ENCODE measurements at places on chromosomes 11 and 22.

DNA sequence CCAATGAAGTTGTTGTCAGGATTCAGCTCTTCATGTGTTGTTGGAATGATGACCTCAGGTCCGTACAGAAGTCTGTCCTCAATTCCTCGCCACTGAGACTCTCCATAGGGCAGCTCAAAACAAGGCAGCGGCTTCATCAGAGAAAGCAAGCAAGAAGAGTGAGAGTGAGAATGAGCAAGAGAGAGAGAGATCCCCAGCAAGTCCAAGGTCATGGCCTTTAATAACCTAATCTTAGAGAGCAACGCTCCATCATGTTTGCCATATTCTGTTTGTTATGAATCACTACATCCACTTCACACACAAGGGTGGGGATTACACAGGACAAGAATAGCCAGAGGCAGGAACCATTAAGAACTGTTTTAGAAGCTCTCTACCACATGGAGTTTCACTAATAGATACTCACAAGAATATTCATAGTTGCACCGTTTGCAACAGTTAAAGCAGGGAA, 23.3 kb upstream of the MMP7 start:
- no peak for DNase-seq

DNA sequence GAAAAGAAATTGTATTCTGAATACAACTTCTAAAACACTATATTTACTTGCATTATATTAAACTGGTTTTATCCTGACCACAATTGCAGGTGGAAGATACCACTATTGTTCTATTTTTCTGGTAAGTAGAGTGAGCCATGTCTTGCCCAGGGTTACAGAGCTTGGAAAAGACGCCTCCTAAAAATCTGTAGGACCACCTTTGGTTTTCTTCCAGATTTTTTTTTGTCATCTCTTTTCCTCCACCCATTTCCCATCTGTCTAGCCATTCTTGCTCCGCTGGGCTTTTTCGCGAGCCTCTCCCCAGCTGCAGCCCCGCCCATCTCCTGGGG, 294 bp upstream of the MTMR3 start:
- no peak for DNase-seq

DNA sequence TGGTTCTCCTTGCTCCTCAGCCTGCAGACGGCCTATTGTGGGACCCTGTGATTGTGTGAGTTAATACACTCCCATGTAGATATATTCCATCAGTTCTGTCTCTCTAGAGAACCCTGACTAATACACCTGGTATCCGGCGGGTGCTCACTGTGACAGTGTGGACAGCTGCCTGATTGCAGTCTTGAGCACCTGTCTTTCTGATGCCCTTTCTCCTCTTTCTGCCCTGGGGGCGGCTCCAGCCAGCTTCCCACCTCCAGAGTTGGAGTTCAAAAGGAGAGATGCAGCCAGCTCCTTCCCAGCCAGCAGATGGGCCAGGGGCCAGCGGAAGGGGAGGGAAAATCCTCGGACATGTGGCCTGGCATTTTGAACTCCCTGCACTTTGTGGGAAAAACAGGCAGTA, 15.0 kb downstream of the SMIM38 start:
- DNase-seq: no peak

- DNase-seq: no peak
Measured at GRCh38 chr22:25749420-25750169, 7.6 kb downstream of the MYO18B start.

DNA sequence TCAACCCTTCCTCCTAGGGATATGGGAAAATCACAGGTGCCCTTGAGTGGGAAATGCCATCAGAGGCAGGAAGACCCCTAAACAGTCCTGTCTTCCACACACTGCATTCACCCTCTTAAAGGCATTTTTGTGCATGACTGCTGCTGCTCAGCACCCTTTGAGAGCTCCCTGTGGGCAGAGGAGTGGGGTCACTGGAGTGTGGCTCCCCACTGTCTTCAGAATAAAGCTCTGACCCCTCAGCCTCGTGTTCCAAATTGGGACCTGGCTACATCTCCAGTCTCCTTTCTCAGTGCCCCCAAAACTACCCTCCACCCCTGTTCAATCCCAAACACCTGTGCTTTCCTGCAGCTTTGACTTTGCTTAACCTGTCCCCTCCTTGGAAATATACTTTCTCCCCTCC, 46.6 kb downstream of the CHRDL2 start:
- DNase-seq: no peak

GRCh38 chr22:35576671-35577070, 36.0 kb downstream of the RASD2 start:
- DNase-seq: no peak

- DNase-seq: no peak
Measured at GRCh38 chr11:43545610-43546009, 134.9 kb upstream of the HSD17B12 start.
